ENCODE measurements at places on chromosomes 5 and 9.

DNA sequence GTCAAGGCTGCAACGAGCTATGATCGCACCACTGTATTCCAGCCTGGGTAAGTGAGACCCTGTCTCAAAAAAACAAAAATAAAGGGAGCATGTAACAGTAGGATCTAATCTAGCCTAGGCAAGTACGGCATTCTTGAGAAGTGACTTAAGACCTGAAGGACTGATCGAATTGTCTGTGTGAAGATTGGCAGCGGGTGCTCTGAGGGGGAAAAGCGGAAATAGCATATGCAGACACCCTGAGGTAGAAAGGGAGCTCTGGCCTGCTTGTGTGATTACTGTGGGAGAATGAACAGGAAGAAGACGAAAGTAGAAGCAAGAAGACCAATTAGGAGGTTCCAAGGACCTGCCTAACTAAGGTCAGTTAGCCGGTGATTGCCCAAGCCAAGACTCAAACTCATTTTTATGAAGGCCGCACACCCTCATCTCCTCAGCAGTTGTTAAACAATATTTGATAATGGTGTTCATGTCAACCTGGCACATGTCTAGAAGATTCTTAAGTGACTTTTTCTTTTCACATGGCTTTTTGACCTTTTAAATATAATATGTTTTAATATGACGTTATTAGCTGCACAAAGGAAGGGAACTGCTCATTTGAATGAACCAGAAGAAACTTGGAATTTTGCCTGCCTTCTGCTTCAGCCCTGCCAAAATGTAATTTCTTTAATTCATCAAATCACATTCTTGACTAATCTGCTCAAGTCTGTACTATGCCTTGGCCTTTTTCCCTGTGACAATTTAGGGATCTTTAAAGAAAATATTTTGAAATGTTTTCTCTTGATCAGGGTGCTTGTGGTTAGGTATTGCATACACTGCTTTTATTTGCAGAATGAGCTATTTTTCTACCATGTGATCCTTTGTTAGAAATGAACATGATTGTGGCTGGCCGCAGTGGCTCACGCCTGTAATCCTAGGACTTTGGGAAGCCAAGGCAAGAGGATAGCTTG, 289.2 kb upstream of the DMRT1 start:
- peak; percentile 78 for DNase-seq

DNA sequence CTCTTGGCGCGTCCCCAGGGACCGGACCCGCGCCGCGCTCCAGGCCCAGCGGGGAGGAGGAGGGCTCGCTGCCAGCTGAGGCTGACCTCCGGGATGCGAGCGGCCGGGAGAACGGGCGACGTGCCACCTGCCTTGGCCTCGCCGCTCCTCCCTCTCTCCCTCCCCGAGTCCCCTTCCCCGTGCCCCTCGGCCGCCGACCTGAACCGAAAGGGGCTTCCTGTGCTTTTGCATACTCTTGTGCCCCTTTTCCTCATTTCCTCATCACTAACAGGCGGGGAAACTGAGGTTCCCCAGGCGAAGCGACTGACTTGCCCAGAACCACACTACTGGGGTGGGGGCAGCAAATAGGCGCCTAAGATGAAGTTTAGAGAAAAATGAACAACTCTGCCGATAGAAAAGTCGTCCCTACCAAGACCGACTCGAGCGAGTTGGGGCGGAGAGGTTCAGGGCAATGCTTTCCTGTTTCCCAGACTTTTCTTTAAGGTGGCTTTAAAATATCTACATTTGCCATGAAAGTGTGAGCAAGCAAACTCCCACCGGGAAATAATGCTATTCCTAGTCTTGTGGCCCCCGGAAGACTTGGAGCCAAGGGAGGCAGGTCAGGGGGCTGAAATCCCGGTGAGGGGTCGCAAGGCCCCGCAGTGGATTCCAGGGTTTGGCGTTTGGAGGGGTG, 580 bp upstream of the DUSP1 start:
- DNase-seq: no peak

- no peak for DNase-seq
Measured at GRCh38 chr9:110443146-110443865, 105.6 kb upstream of the TXNDC8 start.

GRCh38 chr5:168168978-168169698, 122.3 kb upstream of the WWC1 start:
- DNase-seq: no peak

- no peak for DNase-seq
Measured at GRCh38 chr9:4012441-4012840, 287.4 kb downstream of the GLIS3 start.

DNA sequence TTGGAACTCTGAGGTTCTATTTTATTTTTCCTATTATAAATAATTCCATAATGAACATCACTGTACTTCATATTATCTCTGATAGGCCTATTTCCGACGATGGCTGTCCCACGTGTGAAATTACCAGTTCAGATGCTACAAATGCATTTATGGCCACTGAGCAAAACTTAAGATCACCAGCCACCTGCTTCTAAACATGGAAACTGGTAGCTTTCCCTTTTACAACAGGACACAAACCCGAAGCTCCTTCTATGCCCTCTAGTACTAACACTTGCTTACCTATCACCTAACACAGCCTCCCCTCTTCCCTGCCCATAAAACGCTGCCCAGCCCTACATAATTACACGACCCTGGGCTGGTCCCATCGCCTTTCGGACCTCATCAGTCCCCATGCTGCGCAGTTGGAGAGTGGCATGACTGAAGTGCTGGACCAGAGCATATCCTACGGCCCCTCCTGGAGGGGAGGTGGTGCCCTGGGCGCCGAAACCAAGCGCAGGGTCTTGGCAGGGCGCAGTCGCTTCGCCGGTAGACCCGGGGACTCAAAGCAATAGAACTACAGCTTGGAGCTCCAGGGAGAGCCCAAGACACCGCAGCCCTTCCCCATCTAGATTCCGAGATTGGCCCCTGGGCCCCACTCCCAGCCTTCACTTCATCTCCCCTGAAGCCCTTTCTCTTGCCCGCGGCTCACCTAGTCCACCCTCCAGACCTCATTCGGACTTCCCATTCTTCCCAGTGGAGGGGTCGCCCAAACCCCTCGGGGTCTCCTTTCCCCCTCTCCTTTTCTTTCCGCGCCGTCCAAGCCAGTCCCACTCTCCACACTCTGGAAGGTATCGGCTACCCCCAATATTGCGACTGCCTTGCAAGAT, 1.0 kb upstream of the SAP30L start:
- DNase-seq: peak; percentile 3

GRCh38 chr9:73155968-73156864, 4.6 kb downstream of the ANXA1 start:
- DNase-seq: no peak

- DNase-seq: no peak
Measured at GRCh38 chr9:121731919-121732318, 80.5 kb downstream of the DAB2IP start.

DNA sequence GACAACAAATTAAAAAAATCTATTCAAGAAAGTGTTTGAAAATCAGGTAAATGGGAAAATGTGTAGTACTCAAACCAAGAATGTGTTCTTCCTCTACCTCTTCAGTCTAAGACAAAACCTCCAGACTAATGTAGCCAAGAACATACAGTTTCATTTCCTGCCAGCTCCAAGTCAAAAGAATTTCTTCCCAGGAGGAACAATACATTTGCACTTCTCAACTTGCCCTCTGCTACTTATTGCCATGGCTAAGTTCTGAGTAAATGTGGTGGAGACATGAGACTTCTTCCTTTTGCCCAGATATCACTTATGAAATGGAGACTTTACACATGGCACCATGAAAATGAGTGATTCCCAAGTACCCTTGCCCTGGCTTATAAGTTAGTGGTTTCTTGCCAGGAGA, 2112.2 kb upstream of the C9orf72 start:
- DNase-seq: no peak

GRCh38 chr5:136235321-136235720, 42.4 kb upstream of the SMIM32 start:
- DNase-seq: no peak

DNA sequence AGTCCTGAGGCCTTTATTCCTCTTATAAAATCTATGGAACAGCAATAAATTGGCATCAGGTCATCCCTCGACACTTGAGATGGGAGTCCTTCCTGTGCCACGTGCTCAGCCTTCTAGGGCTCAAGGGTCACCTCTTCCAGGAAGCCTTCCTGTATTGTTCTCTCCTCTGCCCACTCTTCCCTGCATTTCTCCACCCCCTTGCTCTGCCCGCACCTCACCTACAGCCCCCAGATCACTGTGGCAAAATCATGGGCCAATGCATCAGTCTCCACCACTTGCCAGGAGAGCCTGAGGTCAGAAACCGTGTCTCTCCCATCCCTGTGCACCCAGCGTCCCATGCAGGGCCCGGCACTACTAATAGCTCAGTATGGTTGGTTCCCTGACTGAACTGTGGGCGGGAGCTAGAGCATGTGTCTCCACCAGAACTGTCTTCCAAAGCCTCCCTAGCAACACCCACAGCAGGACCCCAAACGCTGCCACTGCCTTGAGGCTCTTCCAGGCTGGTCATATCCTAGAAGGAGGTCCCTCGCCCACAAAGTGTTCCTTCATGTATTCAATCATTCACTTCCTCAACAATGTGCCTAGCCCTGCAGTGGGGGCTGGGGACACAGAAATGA, 13.5 kb downstream of the DUSP1 start:
- DNase-seq: no peak

DNA sequence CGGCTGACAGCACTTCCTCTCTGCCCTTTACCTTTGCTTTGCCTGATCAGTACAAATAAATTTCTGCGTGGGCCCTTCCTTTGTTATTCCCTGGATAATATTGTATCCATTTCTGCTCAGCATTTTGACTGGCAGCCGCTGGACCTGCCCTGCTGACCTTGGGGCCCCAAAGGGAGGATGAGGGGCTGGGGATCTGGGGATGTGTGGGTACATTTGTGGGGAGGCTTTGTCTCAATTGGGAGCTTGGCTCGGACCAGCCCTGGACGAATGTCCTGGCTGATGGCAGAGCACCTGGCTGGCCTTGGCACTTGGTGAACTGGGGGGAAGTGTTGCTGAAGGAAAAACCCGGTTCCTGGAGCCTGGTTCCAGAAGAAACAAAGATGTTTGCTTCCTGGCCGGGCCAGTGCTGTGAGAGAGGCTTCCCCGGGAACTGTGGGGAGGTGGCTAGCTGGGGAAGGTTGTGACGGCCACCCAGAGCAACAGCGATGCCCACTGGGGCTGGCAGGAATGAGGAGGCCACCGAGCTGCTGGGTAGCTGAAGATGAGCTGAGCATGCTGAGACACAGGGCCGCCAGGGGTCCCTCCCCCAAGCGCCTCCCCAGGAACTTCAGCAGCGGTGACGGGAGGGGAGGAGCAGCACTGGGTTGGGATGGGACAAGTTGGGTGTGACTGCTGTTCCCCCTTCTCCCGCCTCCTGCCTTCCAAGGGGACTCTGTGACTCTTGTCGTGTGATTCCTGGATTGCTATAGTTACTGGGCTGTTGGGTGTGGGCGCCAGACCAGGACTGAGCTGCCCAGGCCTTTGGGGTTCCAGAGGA, 8.4 kb downstream of the LMX1B start:
- no peak for DNase-seq

DNA sequence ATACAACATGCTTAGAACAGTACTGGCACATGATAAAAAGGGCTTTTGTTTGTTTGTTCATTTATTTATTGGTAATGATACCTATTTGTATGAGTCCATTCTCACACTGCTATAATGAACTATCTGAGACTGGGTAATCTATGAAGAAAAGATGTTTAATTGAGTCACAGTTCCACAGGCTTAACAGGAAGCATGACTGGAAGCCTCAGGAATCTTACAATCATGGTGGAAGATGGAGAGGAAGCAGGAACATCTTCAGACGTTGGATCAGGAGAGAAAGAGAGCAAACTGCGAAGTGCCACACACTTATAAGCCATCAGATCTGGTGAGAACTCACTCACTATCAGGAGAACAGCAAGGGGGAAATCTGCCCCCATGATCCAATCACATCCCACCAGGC, 847.7 kb downstream of the CDH18 start:
- DNase-seq: no peak

- DNase-seq: no peak
Measured at GRCh38 chr9:7452378-7452777, 347.2 kb downstream of the DMAC1 start.

- DNase-seq: no peak
Measured at GRCh38 chr5:135977375-135977928, 22.7 kb upstream of the LECT2 start.

DNA sequence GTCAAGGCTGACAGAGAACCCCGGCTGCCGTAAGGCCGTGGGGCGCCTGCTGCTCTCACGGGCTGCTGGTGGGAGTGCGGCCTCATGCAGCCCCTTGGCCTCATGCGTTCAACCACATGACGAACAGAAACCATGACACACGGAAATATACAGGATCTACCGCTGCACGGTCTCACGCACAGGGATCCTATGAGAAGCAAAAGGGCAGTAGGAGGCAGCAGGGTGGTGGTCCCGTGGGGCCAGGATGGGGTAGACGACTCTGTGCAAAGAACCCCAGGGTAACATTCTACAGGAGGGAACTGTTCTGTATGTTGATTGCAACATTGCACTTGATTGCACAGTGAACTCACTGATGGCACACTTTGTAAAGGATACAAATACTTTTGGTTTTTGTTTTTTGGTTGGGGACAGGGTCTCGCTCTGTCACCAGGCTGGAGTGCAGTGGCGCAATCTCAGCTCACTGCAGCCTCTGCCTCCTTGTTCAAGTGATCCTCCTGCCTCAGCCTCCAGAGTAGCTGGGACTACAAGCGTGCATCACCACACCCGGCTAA, 51.6 kb downstream of the NACC2 start:
- DNase-seq: no peak

GRCh38 chr5:124639095-124639665, 107.3 kb downstream of the ZNF608 start:
- DNase-seq: no peak

DNA sequence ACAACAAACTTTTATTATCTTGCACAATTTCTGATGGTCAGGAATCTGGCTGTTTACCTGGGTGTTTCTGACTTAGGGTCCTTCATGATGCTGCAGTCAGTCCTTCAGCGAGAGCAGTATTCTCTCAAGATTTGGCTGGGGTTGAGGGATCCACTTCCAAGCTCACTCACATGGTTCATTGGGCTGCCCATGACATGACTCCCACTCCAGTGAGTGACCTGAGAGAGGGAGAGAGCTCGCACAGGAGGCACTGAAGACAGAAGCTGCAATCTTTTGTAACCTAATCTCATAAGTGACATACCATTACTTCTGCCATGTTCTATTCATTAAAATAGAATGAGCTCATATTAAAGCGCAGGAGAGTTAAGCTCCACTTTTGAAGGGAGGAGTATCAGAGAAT, 212.6 kb downstream of the SPATA31D1 start:
- no peak for DNase-seq

GRCh38 chr5:135395866-135396265, 3.2 kb downstream of the MACROH2A1 start:
- DNase-seq: no peak

GRCh38 chr9:134178394-134178767, 14.0 kb upstream of the RNU6ATAC start:
- no peak for DNase-seq

DNA sequence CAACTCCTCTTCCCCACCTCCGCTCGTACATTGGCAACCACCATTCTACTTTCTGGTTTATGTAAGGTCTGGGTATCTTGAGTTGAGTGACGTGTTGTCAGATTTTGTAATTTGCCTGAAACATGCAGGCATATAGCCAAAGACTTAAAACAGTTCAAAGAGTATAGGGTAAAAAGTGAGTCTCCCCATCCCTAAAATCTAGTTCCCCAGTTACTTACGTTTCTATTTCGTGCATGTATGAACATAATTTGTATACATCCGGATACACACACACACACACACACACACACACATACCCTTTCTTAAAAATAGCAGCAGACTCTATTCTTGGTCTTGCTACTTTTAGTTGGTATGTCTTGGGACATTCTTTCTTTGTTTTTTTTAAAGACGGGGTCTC, 915 bp downstream of the HSDL2 start:
- peak; percentile 52 for DNase-seq

- DNase-seq: no peak
Measured at GRCh38 chr9:89815061-89815902, 210.5 kb downstream of the GADD45G start.

GRCh38 chr5:6820851-6821479, 107.7 kb downstream of the TENT4A start:
- no peak for DNase-seq

All from right lung (tissue), 10 donors.